ENCODE measurements at places on chromosomes 12 and 14.
A peak's percentile ranks its signal among the peaks of the same experiment; 100 is the strongest.

DNA sequence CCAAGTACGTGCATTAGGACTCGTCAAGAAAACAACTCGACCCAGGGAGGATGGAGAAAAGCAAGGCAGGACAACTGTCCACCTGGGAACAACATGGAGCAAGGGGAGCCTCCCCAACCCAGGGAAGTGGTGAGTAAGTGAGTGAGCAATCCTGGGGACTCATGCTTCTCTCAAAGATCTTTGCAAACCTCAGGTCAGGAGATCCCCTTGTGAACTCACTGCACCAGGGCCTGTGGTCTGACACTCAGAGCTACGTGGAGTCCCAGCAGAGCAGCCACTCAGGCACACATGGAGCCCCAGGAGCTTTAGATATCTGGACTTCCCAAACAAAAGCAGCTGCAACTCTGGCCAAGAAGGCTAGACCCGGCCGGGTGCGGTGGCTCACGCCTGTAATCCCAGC is 12.2 kb upstream of the OR5AU1 start:
- DNase-seq = no peak

DNA sequence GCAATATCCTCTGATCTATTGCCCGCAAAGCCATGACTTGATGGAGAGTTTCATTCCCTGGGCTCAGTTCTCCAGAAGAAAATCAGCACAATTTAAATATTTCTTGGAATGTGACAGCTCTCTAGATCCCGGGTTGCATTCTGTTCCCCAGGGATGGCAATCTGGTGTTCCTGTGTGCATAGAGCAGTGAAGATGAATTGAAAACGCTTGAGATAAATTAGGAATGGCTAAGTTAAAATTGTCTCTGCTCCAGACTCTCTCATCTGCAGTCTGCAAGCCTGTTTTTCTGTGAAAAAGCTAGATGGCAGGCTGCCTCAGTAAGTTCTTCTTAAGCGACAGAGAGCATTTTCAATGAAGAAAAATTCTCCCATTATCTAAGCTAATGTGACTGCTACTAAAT is 582.5 kb upstream of the MGAT4C start:
- DNase-seq = no peak

DNA sequence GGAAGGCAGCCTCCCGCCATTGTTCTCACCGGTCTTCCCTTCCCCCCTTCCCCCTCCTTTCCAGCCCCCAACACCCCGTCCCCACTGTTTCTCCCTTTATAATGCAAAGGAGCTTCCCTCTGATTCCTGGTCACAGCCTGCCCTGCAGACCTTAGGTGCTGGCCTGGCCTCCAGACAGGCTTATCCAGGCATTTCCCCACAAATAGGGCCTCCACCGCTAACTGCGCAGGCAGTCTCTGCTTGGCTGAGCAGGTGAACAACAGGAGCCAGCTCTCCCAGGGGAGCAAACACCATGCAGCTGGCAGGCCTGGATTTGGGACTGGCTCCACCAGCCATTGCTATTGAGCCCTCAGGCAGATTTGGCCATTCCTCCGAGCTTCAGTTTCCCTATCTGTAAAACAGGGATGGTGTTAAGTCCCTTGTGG is 46.0 kb downstream of the SMIM41 start:
- no peak for DNase-seq

- DNase-seq = no peak
Measured at GRCh38 chr12:110917467-110917866, 2.9 kb downstream of the MYL2 start.

DNA sequence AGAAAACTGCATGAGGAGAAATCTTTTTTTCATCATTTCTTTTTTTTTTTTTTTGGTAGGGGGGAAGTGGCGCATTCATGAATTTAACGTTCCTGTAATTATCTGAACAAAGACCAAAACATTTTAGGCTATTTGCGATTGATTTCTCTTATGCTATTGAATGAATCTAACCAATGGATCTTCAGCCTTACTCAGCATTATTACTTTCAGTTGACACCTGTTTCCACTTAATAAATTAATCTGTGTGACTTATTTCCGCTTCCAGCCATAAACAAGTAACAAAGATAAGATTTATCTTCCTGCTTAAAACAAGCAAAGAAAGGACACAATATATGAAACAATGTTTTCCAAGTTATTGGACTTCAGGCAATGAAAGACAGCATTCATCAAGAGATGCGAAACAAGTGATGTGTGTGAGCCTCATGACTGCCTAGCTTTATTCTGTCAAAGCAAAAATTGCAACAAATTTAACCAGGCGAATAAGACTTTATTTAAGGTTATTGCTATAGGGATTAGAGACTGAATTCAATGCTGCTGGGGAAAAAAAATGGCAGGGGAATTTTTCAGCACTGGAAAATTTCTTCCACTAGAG is 1026.9 kb downstream of the LRFN5 start:
- no peak for DNase-seq

GRCh38 chr12:95017482-95017881 is 14.0 kb upstream of the NDUFA12 start:
- peak; percentile 20 for DNase-seq

DNA sequence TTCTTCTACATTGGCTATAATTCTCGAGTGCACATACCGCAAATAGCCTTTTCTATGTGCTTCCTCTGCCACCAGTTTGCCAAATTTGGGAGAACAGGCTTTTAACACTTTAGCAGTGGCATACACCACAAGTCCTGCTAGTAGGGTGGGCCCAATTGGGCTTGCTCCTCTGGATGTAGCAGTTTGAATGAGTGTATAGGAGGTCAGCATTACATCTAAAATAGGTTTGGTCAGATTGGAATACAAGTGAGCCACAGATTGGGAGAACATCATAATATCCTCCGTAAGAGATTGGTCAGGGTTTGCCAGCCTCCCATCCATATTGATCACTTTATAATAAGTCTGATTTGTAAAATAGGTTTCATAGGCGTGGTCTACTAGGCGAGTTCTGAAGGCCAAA is 902 bp downstream of the ABCD2 start:
- no peak for DNase-seq

DNA sequence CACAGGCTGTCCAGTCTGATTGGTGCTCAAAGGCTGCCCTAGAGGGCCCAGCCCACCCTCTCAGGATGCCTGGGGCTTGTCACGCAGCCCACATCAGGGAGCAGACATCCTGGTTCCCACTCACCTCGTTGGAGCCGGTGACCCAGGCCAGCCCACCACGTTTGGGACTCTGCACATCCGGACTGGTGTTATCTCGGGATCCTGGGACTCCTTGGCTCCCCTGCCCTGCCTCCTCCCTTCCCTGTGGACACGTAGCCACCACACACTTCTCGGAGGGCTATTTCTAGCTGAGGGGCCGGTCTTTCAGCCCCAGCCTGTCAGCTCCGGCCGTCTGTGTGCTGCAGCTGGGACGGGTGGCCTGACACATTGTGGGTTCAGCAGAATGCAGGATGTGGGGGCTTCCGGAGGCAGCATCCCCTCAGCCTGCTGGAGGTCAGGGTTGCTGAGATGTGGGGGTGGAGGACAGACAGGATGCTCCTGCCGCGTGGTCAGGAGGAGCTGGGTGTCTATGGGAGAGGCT is 12.8 kb upstream of the FGF23 start:
- DNase-seq = no peak

DNA sequence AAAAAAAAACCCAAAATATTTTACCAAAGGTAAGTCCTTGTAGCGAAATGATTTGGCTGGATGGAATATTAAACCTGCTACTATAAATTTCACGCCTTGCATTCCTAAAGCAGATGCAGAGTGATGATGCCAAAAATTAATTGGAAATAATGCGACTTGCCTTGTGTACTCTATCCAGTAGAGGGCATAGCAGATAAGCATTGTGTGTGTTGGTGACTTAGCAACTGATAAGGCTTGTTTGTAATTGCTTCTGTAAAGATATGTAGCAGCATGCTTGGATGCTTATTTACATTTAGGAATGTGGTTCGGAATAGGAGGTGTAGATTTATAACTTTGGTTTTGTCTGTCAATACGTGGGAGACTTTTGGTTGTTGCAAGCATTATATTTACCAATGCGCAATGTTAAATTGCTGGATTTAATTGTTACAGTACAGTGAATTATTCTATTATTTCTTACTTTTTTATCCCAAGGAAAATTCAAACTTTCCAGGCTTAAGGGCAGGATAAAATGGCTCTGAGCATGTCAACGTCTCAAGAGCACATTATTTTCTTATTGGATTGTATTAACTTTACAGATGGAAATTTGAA is 80.5 kb downstream of the TMEM260 start:
- DNase-seq = peak; percentile 60

All from GM13976 (cell line).